Left lobe of liver (tissue), 2 donors: ENCODE measurements at places on chromosomes 12 and 14. TPM values are rescaled to one million over a fixed set of nuclear protein-coding genes. Genes with fewer than 3 reads are reported as not detected.

FERMT2 gene
- total RNA-seq: 61.5 TPM

SERPINA12 gene
- 0.35 TPM for total RNA-seq

C12orf50 gene
- total RNA-seq: 0.05 TPM

DNA sequence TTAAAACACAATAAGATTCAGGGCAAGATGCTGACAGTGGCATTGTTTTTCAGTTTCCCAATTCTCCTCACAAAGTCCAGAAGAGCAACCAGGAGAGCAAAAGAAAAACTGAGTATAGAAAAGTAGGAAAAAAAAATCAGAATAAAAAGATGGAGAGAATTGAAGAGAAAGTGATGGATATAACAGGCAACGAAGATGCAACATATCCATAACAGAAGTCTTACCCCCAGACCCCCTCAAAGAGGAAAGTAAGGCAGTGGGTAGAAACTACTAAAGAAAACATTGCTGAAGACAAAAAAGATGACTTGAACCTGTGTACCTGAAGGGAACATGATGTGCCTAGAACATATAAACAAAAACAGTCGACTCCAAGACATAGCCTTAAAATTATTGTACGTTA lies 10.6 kb downstream of the TCL1A start:
- no peak for DNase-seq

DNA sequence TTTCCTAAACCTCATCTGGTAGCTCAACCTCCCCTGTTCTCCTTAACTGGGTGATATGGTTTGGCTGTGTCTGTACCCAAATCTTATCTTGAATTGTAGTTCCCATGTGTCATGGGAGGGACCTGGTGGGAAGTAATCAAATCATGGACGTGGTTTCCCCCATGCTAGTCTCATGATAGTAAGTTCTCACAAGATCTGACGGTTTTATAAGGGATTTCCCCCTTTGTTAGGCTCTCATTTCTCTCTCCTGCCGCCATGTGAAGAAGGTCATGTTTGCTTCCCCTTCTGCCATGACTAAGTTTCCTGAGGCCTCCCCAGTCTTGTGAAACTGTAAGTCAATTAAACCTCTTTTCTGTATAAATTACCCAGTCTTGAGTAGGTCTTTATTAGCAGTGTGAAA lies 19.5 kb downstream of the COX16 start:
- no peak for DNase-seq

GRCh38 chr12:59937148-59937547 lies 341.3 kb downstream of the SLC16A7 start:
- no peak for DNase-seq
